Airway epithelial cell (primary cell): ENCODE measurements at places on chromosomes 11 and 22. TPM values are rescaled to one million over a fixed set of nuclear protein-coding genes. Genes with fewer than 3 reads are reported as not detected.

The CSNK2A3 gene
- 0.33 and 1.5 TPM in 2 replicates for total RNA-seq

The PATE4 gene
- not detected in 2 replicates for total RNA-seq

The BDNF gene
- total RNA-seq, result 0.71 and 1.2 TPM in 2 replicates

The HEPHL1 gene
- total RNA-seq, result 0.79 and 1.1 TPM in 2 replicates

The LARGE2 gene
- 25.0 and 27.2 TPM in 2 replicates for total RNA-seq

The KDM4D gene
- 1.3 and 1.4 TPM in 2 replicates for total RNA-seq

The FGF19 gene
- not detected in 2 replicates for total RNA-seq

The OSBP2 gene
- 2.7 and 3.4 TPM in 2 replicates for total RNA-seq

The WNT11 gene
- 0.21 TPM in 1 of 2 replicates, not detected in the other for total RNA-seq
